ENCODE measurements at places on chromosomes 12 and 14.
A peak's percentile ranks its signal among the peaks of the same experiment; 100 is the strongest.

DNA sequence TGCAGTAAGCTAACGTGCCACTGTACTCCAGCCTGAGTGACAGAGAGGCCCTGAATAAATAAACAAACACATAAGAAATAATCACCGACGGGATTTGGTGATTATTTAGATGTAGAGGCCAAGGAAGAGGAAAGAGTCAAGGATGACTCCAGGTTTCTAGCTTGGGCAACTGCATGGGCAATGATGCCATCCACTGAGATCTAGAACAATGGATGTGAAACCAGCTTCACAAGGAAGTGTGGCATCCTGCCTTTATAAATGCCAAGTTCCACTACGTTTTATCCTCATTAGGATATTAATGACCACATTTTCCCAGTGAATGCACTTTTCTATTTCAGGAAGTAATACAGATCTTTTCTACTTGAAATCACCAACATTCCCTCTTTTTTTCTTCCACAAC is 10.9 kb upstream of the PTGER2 start:
- no peak for DNase-seq

DNA sequence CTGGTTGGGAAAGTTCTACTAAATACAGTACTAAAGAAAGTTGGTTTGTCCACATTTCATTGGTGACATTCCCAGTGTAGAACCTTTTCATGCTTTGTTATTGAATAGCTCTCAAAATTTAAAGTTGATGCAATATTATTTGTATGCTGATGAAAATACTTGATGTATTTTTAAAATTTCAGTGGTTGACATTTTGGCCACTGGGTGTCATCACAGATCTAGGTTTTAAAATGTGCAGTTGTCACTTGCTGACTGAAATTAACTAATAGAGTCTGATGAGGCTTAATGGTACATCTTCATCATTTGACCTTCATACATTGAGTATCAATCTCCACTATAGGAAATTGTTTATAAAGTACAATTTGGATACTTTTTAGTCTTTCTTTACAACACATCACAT is 37.1 kb downstream of the CMAS start:
- DNase-seq, result peak; percentile 28

- no peak for DNase-seq
Measured at GRCh38 chr12:32893458-32893857, 3.1 kb downstream of the PKP2 start.

DNA sequence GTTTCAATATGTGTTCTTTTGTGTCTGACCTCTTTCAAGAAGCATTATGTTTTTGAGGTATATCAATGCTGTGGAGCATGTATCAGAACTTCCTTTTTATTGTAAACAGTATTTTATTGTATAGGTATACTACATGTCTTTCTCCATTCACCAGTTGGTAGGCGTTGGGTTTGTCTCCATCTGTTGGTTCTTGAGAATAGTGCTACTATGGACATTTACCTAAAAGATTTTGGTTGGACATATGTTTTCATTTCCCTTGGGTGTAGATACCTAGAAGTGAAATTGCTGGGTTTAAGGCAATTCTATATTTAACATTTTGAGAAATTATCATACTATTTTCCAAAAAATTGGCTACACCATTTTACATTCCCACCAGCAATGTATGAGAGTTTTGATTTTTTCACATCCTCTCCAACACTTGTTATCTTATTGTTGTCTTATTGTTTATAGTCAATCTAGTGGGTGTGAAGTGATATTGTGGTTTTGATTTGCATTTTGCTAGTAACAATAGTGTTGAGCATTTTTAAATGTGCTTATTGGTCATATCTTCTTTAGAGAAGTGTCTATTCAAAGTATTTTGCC is 409.2 kb downstream of the IPO8 start:
- DNase-seq, result peak; percentile 2

- DNase-seq, result no peak
Measured at GRCh38 chr12:105804591-105805265, 334.0 kb downstream of the NUAK1 start.

GRCh38 chr12:116577154-116577561 is 18.0 kb downstream of the MAP1LC3B2 start:
- DNase-seq, result no peak

DNA sequence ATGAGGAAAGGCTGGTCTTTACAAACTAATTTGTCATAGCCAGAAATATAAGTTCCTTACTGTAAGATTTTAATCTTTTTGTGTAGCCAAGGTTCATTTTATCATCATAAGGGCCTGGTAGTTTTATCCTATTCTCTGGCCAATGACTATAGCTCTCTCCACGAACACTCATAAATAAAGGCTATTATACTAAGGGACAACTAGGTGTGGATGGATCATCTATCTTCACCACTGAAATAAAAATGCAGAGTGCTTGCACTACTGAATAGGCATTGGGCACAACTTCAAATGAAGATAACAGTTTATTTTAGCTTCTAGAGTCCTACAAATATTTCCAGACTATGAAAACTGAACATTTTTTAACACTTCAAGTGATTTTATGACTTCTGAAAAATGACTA is 698.6 kb downstream of the NOVA1 start:
- no peak for DNase-seq
